ENCODE measurements at places on chromosomes 2 and 18. TPM values are rescaled to one million over a fixed set of nuclear protein-coding genes. Genes with fewer than 3 reads are reported as not detected.

DNA sequence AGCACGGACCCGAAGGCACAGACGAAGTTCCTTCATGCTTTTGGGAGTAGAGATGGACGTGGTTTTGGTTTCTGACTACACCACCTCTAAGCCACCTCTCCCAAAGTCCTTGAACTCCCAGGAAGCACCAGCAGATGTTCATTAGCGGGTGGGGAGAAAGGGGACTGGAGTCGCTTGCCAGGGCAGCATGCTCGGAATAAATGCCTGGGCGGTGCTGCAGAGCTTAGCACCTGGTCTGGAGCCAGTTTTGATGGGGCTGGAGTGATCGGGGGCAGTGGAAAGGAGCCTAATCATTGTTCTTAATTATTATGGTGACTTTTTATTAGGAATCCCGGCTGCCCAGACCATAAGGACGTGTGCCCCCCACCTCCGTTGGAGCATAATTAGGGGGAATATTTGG, 220.8 kb downstream of the TFCP2L1 start:
- peaks cover 75% of the 10 kb centered on the region for H3K27me3 ChIP-seq
- H3K36me3 ChIP-seq: no peaks in the 10 kb centered on the region
- H3K4me3 ChIP-seq: no peak overlapping the region
- H3K4me1 ChIP-seq: no peaks in the 10 kb centered on the region

DNA sequence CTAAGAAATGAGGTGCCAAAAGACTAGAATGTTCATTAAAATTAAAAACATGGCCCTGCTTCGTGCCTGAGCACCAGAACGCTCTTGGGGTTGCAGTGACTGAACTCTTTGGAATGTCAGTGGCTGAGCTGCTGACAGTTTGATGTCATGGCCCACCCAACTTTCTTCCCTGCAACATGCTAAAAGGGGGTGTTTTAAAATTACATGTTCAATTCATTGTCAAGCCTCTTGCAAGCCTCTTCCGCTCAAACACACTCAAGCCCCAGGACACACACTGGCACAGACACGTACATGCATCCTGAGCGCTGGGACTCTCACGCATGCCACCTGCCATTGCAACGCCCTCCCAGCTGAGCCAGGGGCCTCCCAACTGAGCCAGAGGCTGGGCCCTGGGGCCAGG, 12.6 kb downstream of the RUFY4 start:
- H3K27ac ChIP-seq: no peak overlapping the region
- H3K27me3 ChIP-seq: no peaks in the 10 kb centered on the region
- H3K36me3 ChIP-seq: no peaks in the 10 kb centered on the region

GRCh38 chr2:108073415-108074072, 87.2 kb downstream of the SLC5A7 start:
- no peaks in the 10 kb centered on the region for H3K36me3 ChIP-seq
- H3K27ac ChIP-seq: no peak overlapping the region

- peaks cover 5% of the 10 kb centered on the region for H3K27me3 ChIP-seq
- no peak overlapping the region for H3K4me3 ChIP-seq
- no peak for DNase-seq
- H3K4me1 ChIP-seq: no peaks in the 10 kb centered on the region
- no peak overlapping the region for H3K27ac ChIP-seq
- H3K36me3 ChIP-seq: no peaks in the 10 kb centered on the region
These were observed 70.2 kb downstream of the HRH4 start for GRCh38 chr18:24530630-24531111.

TMEM163 gene
- total RNA-seq: 2.4 TPM

GRCh38 chr2:235810846-235811245, 317.0 kb downstream of the AGAP1 start:
- no peaks in the 10 kb centered on the region for H3K27me3 ChIP-seq
- no peak overlapping the region for H3K27ac ChIP-seq
- no peak overlapping the region for H3K4me3 ChIP-seq
- H3K4me1 ChIP-seq: no peaks in the 10 kb centered on the region
- DNase-seq: no peak

DNA sequence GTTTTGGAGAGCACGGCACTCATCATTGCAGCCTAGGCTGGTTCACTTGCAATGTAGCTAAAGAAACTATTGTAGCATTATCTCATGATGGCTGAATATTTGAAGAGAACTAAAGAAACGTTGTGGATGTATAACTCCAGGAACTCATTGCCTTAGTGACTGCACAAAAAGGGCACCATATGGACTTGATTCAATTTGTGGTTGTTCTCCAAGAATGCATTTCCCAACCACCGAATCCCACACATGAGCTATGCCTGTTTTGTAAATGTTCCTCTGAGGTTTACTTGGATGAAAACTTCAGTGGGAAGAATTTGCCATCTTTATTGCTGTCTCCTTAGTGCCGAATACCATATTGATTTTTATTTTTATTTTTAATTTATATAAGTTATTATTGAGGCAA, 43.5 kb downstream of the DOK6 start:
- H3K27ac ChIP-seq: no peak overlapping the region
- H3K36me3 ChIP-seq: no peaks in the 10 kb centered on the region
- no peak overlapping the region for H3K4me3 ChIP-seq
- H3K27me3 ChIP-seq: no peaks in the 10 kb centered on the region
- no peak for DNase-seq
- H3K4me1 ChIP-seq: no peaks in the 10 kb centered on the region

DNA sequence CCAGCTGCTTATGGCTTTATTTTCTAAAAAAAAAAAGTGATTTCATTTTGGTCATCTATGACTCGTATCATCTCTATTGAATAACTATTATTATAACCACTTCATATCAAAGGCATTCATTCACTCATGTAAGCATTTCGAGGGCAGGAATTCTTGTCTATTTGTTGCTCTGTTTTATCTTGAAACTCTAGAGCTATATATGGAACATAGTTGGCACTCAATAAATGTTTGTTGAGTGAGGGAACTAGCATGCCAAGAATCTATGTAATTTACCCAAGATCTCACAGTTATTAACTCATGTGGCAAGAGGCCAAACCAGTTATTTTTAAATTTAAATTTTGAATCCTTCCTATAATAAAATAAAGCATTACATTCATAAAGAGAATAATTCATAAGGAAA, 470.1 kb downstream of the TMX3 start:
- no peak for DNase-seq
- H3K4me3 ChIP-seq: no peak overlapping the region
- H3K27ac ChIP-seq: no peak overlapping the region
- no peaks in the 10 kb centered on the region for H3K4me1 ChIP-seq
- no peaks in the 10 kb centered on the region for H3K36me3 ChIP-seq

GALR1 gene
- total RNA-seq: not detected

GRCh38 chr2:37625156-37625555, 46.3 kb downstream of the CDC42EP3 start:
- H3K4me1 ChIP-seq: no peaks in the 10 kb centered on the region
- DNase-seq: no peak
- no peaks in the 10 kb centered on the region for H3K36me3 ChIP-seq
- H3K27me3 ChIP-seq: no peaks in the 10 kb centered on the region
- no peak overlapping the region for H3K27ac ChIP-seq
- no peak overlapping the region for H3K4me3 ChIP-seq

GRCh38 chr2:51697095-51697494, 665.2 kb upstream of the NRXN1 start:
- no peaks in the 10 kb centered on the region for H3K4me1 ChIP-seq
- no peak overlapping the region for H3K27ac ChIP-seq

CTIF gene
- total RNA-seq: 17.0 TPM

ABCG8 gene
- not detected for total RNA-seq

- H3K27ac ChIP-seq: peak overlapping the region; percentile 8
- DNase-seq: no peak
- peaks cover 18% of the 10 kb centered on the region for H3K4me1 ChIP-seq
- H3K36me3 ChIP-seq: no peaks in the 10 kb centered on the region
These were observed 17.6 kb upstream of the DAW1 start for GRCh38 chr2:227853765-227854271.

TXNDC2 gene
- 0.11 TPM for total RNA-seq

MSGN1 gene
- not detected for total RNA-seq

Measured in PC-9 (cell line).